ENCODE measurements at places on chromosomes 4 and X.

GRCh38 chrX:9907645-9908387 lies 59.3 kb upstream of the CLDN34 start:
- DNase-seq, result peak; percentile 54

GRCh38 chr4:113537628-113538027 lies 223.9 kb downstream of the CAMK2D start:
- DNase-seq, result no peak

GRCh38 chrX:418927-419729 lies 32.4 kb upstream of the PPP2R3B start:
- DNase-seq, result no peak

- no peak for DNase-seq
Observed at GRCh38 chrX:40009462-40009851, 88.3 kb downstream of the BCOR start.

DNA sequence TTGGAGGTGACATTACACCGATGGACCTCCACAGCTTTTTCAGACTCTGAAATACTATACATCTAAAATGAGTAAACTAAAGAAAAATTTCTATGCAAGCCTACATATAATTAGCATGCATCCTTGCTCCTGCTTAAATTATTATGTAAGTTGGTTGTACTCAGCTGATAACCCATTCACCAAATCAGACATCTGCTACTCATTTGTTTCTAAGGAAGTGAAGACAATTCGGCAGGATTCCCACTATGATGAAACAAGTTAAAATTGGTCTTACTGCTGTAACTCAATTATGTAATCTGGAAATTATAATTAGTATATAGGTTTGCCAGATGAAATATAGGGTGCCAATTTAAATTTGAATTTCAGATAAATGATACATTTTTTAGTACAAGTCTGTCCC lies 59.5 kb upstream of the FGF13 start:
- DNase-seq, result no peak

DNA sequence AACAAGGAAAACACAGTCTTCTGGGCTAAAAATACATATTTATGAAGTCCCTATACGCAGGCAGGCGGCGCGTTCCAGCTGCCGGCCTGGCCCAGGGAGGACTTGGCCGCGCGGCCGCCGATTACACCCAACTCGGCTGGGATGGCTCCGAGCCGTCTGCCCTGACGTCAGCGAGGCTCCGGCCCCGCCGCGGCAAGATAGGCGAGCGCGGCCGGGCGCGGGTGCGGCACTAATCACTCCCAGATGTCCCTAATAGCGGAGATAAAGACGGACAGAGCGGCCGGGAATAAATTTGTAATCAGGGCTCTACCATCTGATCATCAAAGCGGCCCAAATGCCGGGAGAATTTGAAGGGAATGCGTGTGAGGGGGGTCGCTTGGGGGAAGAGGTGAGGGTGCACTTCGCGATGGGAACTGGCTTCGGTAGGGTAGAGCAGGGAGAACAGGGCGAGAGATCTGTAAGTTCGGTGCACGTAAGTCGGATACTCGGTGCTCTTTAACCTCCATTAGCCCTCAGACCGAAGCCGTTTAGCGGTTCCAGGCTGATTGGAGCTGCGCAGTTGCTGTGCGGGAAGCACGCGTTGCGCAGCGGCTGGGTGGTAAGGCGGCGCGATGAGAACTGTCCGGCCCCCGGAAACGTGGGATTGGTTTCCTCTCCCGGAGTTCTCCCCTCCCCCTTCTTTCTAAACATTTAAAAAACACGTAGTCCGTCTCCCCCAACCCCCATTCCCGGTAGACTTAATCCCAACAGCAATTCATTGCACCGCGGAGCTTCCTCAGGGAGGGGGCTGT lies 7.7 kb downstream of the HAND2 start:
- peak; percentile 81 for DNase-seq

GRCh38 chrX:117376460-117376859 lies 740.1 kb downstream of the KLHL13 start:
- no peak for DNase-seq

DNA sequence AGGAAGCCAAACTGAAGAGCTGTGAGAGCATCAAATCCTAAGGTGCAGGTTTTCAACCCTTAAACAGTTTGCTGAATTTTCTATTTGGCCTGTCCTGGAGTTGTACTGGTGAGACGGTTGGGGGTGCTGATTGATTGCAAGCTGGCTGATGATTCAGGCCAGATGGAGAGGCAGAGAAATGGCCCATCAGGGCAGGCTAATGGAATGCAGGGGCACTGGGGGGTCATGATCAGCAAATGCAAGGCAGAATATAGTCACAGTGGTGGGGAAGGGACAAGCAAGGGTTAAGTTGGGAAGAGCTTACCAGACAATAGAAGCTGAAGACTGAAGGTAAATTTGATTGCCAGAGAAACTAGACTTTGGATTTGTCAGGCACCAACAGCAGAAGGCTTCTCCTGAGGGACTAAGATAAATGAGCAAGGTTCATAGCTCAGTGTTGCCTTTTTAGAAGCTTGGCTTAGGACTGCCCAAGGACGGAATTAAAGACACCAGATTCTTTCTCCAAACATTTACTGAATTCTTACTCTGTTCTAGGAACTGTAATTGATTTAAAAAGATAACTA lies 4.3 kb upstream of the AADAT start:
- no peak for DNase-seq

DNA sequence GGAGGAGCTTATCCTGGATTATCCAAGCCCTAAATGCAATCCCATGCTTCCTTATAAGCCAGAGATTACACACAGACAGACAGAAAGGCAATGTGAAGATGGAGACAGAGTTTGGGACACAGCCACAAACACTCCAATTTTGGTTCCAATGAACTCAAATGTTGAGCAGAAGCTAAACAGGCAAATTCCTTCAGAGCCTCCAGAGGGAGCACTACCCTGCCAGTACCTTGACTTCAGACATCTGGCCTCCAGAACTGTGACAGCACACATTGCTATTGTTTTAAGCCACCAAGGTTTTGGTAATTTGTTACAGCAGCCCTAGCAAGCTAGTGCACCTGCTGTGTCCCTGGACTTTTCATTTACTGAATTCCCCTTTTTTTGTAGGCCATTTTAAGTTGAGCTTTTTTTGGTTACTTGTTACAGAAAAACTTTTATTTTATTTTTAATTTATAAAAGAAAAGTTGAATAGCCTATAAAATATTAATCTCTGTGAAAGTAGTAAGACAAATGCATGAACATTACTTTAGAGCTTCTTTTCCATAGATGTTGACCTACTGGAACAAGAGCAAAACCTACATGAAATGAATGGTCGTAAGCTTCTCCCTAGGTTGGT lies 33.4 kb upstream of the SRD5A3 start:
- DNase-seq, result no peak

DNA sequence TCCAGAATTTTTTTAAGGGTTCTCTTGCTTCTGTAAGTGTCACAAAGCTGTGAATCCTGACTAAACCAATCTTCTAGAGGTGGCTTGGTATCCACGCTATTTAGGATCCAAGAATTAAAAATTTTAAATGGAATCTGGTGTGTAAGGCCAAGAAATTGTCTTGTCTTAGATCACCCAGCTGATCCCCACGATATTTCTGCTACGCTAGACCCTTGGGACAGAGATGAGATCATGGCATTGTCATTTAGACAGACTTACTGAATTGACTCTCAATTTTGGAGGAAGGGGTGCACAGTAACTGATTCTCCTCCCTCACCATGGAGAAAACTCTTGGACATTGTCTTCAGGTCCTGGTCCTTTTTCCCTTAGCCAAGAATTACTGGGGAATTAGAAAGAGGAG lies 5.7 kb downstream of the GPRIN3 start:
- no peak for DNase-seq

DNA sequence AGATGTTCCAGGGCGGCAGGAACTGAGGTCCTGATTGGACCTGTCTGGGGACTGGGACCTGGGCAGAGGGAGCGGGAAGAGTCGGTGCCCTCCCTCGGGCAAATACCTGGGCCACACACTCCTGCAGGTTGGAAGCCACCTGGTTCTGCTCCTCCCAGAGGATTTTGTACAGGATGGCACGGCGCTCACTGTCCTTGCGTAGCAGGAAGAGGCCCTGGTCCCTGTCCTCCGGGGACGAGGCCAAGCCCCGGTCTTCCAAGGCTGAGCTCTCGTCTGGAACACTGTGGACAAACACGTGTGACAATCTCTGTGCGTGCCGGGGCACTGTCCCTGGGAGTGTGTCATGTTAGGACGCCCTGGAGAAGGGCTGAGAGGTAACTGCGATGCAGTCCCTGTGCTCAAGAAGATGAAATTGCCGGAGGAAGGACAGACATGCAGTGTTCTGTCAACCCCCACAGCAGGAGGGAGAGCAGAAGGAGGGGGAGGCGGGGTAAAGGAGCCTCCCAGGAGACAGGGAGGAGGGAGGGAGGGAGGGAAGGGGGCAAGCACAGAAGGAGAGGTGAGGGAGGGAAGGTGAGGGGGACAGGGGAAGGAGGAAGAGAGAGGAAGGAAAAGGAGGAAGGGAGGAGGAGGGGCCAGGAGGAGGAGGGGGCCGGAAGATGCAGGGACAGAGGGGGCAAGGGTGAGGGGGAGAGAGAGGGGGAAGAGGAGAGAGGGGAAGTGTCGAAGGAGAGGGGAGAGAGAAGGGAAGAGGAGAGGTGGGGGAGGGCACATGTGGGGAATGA lies 29.0 kb downstream of the PDHA1 start:
- DNase-seq, result no peak

DNA sequence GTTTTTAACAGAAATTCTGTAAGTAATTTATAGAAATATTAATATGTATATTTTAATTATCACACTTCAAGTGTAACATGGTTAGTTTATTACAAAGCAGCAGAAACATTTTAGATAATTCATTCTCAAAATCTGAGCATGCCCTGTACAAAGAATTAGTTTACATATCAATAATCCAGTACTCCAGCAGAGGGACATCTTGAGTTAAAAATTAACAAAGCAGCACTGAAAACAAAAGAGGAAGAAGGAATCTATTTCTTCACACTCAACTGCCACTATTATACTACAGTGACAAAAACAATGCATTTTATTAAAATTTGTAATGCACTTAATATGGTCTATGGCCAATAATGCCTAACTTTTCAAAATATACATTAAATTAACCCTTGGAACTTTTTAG lies 179.1 kb upstream of the KLHL4 start:
- no peak for DNase-seq

- DNase-seq, result no peak
Observed at GRCh38 chr4:124947622-124948265, 235.2 kb upstream of the ANKRD50 start.

DNA sequence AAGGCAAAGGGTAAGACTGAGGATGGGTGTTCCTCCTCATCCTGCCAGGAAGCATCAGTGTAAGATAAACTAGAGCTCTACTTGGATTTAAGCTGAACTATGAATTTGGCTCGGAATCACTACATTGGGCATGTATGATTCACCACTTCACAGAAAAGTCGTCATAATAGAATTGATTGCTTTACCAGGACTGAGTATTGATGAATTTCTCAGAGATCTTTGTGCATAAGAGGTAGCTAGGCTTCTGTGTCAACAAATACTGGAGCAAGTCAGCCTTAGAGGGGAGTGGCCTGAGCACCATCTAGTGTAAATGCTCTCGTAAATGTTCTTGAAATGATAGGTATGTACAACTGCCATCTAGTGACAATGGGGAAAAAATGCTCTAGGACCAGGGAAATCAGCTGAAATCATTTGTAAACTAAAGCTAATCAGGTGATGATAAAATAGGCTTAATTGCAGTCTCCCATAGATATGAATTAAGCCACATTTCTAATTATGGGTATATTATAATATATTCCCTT lies 309.5 kb upstream of the FMR1 start:
- no peak for DNase-seq

DNA sequence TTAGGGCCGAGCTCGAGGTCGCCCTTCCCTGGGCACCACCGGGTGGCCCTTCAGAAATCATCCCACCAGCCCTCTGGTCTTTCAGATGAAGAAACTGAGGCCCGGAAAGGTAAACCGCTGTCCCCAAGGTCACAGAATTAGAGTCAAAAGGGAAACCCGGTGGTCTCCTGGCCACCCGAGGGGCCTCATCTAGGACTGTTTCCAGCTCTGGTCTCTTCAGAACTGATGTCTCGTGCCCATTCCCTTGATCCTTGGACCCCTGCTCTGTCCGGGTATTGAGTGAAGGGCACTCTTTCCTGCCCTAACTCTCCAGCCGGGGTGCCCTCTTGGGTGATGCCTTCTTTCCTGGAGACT lies 841 bp downstream of the HTRA3 start:
- DNase-seq, result no peak

- no peak for DNase-seq
Observed at GRCh38 chr4:56840559-56840958, 19.1 kb upstream of the SPINK2 start.

- DNase-seq, result no peak
Observed at GRCh38 chr4:95439896-95440295, 108.9 kb downstream of the UNC5C start.

DNA sequence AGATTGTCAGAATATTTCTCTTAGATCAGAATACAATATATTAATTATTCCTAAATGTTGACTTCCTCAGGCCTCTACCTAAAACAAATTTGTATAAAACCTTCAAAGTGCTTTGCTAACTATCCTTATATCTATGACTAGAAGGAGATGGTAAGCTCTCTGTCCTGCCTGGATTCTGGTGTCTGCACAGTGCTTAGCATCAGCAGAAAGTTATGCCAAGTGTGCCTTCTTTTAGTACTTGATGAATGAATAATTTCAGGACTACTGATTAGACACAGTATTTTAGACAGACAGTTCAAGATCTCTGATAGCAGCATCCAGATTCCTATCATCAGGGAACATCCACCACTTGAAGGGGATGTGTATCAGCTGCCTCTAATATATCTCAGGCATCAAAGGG lies 242.4 kb upstream of the TLL1 start:
- DNase-seq, result no peak

GRCh38 chr4:36039026-36039425 lies 205.3 kb downstream of the ARAP2 start:
- DNase-seq, result no peak

- DNase-seq, result no peak
Observed at GRCh38 chr4:56762484-56763250, 58.8 kb downstream of the SPINK2 start.

DNA sequence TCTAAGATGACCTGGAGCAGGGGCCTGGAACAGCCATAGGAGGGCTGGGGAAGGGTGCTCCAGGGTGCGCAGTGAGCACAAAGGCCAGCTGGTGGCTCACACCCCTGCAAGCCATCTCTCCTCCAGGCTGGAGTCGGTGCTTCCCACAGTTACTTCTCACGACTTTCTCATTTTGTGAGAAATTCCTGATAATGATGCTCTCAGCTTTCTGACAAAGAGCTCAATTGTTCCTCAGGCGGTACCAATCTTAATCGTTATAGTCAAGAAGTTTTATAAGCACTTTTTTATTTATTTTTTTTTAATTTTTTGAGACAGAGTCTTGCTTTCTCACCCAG lies 11.7 kb upstream of the WFS1 start:
- DNase-seq, result no peak

DNA sequence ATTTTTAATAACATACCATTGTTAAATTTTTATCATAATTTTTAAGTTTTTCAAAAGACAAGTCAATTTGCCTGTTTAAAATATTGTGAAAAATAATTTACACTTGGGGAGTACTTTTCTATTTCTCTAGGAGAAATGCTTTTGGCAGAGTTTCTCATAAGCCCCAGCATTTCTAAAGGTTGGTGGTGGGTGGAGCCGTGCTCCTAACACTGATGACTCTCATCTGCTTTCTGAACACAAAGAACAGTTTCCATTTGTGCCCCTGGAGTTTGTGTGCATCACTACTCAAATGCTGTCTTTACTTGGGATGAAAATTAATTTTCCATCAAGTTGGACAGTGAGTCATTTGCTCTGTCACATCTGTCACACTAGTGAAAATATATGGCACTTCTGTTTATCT lies 57.6 kb downstream of the TNIP2 start:
- DNase-seq, result no peak

All from skeletal muscle cell (primary cell).